Cortex of kidney (tissue), 1 donor: ENCODE measurements at places on chromosomes 4 and X.

GRCh38 chr4:81457921-81458520 lies 13.7 kb downstream of the RASGEF1B start:
- DNase-seq = no peak

GRCh38 chr4:24604558-24605214 lies 20.3 kb upstream of the DHX15 start:
- DNase-seq = no peak

DNA sequence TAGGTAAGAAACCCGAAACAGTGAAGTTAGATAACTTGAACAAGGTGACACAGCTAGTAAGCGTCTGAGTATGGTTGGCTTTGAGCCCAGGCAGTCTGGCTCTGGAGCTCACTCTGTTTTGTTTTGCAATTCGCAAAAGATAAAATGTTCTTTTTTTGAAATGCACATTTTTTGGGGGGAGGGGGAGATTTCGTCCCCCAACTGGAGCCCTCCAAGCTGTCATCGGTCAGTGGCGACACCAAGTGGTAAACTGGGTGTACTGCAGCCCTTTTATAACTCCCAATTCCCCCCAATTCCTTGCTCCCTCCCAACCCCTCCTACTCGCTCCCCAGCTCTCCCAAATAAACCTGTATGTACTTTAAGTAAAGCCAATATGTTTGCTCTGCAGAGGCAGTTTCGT lies 2.8 kb upstream of the CLCN5 start:
- DNase-seq = no peak

GRCh38 chr4:78606035-78606434 lies 54.5 kb downstream of the ANXA3 start:
- no peak for DNase-seq

- DNase-seq = no peak
Measured at GRCh38 chr4:147927377-147928137, 195.7 kb downstream of the ARHGAP10 start.

DNA sequence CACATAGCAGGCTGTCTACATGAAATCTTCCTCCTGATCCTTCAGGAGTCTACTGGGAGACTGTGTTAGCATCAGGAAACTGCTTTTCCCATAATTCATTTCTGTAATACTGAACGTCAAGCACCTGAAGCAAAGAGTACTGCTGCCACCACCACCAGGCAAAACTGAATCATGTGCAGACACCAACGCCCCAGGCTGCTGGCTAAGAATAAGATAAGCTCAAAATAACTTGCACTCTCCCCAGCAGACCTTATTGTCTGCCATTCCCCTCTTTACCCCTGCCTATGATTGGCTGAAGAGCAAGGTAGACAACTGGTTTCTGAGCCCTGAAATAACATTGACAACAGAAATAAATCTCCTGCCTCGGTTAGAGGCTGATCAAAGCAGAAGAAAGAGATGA lies 70.1 kb downstream of the LHFPL1 start:
- no peak for DNase-seq
